ENCODE measurements at places on chromosomes 6 and 20.

GRCh38 chr20:23058240-23058639 lies 8.8 kb upstream of the THBD start:
- DNase-seq = no peak

GRCh38 chr6:20572288-20572687 lies 38.0 kb downstream of the CDKAL1 start:
- no peak for DNase-seq

GRCh38 chr6:131257104-131257503 lies 121.8 kb downstream of the AKAP7 start:
- DNase-seq = no peak

DNA sequence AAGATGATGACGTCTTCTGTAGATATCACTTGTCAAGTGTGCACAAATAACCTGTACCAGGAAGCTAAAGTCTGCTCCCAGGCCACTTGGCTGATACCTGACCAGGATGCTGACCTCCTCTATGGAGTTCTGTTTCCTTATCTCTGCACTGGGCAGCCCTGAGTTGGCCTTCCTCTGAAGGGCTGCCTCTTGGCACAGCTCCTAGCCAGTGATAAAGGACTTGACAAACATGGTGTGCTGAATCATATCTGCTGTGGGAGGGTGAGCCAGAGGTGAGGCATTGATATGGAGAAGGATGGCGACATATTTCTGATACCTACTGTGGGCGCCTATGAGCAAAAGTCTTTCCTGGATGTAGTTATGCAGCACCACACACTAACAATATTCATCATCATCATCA lies 32.8 kb upstream of the FOXA2 start:
- DNase-seq = peak; percentile 90

- no peak for DNase-seq
These were observed 1.3 kb downstream of the AVP start for GRCh38 chr20:3082955-3083952.

DNA sequence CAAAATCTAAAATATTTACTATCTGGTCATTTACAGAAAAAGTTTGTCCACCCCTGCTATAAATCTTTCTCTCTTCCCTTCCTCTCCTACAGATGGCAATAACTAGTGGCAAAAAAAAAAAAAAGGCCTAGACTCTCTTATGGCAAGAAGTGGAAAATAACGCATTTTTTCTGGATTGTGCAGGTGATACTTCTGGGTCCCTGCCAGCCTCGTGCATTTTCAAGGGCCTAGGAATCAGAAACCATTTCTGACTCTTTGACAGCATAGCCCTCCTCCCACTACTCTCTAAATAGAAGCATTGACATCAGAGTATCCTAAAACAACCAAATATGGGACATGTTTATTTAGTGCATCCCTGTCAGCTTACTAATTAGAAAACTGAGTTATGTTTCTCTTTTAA lies 251.0 kb downstream of the KHDC1L start:
- DNase-seq = no peak

- no peak for DNase-seq
These were observed 21.6 kb downstream of the KIF16B start for GRCh38 chr20:16551607-16552006.

- no peak for DNase-seq
These were observed 267.0 kb downstream of the DLL1 start for GRCh38 chr6:170023620-170024521.

GRCh38 chr20:64101731-64102621 lies 5.4 kb downstream of the NPBWR2 start:
- DNase-seq = peak; percentile 27

- DNase-seq = no peak
These were observed 38.1 kb upstream of the GCLC start for GRCh38 chr6:53582963-53583362.

DNA sequence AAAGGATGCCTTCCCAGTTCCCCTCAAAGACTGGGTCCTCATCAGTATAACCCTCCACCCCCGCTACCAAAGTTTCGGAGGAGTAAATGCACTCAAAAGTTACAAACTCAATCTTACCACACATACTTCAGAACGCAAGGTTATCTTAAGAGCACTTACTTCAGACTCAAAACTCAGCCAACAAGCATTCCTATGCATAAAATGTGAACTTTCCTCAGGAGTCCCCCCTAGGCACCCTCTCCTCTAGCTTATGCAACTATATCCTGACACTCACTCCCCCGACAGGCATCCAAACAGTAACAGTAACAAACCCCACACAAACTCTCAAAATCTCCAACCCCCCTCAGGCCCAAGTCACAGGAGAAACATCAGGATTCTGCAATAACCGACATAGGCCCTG lies 11.1 kb upstream of the ADTRP start:
- DNase-seq = no peak

GRCh38 chr6:41731561-41732086 lies 3.8 kb downstream of the TFEB start:
- DNase-seq = peak; percentile 58

DNA sequence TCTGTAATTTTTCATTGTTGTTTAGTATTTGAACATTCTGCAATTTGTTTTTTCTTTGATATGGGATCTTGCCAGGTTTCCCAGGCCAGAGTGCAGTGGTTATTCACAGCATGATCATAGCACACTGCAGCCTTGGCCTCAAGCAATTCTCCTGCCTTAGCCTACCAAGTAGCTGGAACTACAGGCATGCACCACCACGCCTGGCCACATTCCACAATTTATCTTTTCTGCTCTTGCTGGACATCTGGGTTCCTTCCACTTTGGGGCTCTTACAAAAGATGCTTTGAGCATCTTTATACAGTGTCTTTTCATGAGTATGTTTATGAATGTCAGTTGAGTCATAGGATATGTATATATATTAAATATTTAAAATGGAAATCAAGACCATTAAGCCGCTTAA lies 42.0 kb downstream of the PGM3 start:
- peak; percentile 13 for DNase-seq

- peak; percentile 87 for DNase-seq
These were observed 464.3 kb upstream of the BTBD3 start for GRCh38 chr20:11453430-11453829.

DNA sequence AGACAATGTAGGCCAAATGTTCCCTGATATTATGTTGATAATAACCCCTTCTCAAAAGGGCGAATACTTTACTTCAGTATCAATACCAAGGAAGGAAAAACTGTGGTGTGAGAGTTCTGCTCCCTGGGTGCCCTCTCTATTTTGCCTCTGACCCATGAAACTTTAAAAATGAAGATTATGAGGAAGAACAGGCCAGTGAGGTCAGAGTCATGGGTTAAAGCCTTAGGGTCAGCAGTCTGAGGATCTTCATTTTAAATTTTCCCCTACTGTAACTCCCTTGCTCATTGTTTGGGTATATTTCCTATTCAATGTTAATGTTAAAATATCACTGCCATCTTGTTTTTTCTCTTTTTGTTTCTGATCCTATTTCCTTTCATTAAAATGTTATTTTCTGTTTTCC lies 47.9 kb downstream of the PRKN start:
- DNase-seq = no peak

DNA sequence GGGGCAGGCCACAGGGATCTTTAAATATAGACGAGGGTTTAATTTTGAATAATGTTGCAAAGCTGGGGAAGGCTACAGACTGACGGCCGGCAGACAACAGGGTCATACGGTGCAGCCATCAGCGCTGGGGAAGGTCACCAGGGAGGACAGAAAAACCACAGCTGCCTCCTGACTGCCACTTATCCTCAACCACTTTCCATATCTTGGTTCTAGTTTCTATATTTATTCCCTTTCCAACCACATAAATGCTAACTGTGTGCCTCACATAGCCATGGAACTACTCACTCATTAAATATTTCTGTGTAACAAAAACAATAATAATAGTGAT lies 85.7 kb upstream of the AGPAT4 start:
- no peak for DNase-seq

GRCh38 chr6:142071981-142072380 lies 60.7 kb upstream of the GJE1 start:
- no peak for DNase-seq

DNA sequence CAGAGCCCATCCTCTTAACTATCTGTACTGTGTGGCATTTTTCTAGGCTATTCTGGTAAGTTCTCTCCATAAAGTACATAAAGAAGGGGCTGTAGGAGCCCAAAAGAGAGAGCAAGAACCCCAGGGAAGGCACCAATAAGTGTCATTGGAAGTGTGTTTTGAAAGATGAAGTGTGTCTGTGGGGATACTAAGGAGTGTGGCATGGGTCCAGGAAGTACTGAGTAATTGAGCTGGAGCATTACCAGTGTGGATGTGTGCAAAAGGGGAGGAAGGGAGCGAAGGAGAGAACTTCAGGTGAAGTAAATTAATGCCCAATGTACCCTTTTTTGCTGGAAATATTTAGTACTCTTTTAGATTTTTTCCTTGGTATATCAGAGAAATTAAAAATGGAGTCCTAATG lies 63.9 kb downstream of the KCNS1 start:
- peak; percentile 64 for DNase-seq

GRCh38 chr6:43454290-43454695 lies 1.1 kb downstream of the DLK2 start:
- DNase-seq = peak; percentile 79

- no peak for DNase-seq
These were observed 27.9 kb downstream of the SNX14 start for GRCh38 chr6:85565736-85566135.

DNA sequence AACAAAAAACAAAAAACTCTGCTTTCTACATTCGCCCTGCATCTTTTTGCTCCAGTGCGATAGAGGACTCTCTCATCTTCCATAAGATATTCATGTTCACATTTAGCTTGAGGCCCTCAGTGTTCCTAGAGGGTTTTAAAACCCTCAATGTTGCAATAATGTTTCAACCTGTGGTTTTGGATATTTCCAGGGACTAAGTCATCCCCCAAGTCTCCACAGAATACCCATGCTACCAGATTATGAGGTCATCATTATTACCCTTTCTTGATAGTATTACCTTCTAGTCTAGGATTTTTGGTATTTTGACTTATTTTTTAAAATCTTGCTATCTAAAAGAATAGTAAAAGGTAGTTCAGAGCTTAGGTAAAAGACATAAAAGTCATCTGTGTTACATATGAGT lies 480.5 kb upstream of the ID4 start:
- no peak for DNase-seq

DNA sequence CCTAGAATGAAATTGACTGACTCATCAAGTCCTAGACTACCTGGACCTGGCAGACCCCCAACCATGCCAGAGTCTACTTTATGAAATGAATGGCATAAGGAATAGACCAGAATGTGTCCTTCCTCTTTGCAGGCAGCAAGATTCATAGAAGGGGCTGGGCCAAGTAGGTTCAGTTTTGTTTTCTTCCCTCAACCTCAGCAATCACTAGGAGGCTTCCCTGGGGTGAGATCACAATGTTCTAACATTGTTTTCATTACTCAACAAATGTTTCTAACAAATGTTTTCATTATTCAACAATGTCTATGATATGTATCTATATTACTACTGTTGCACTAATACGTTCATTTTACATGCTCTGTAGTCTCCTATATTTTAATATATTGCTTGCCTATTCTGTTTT lies 8.4 kb upstream of the FAM162B start:
- no peak for DNase-seq

- no peak for DNase-seq
These were observed 5.6 kb upstream of the TFB1M start for GRCh38 chr6:155319902-155320301.

DNA sequence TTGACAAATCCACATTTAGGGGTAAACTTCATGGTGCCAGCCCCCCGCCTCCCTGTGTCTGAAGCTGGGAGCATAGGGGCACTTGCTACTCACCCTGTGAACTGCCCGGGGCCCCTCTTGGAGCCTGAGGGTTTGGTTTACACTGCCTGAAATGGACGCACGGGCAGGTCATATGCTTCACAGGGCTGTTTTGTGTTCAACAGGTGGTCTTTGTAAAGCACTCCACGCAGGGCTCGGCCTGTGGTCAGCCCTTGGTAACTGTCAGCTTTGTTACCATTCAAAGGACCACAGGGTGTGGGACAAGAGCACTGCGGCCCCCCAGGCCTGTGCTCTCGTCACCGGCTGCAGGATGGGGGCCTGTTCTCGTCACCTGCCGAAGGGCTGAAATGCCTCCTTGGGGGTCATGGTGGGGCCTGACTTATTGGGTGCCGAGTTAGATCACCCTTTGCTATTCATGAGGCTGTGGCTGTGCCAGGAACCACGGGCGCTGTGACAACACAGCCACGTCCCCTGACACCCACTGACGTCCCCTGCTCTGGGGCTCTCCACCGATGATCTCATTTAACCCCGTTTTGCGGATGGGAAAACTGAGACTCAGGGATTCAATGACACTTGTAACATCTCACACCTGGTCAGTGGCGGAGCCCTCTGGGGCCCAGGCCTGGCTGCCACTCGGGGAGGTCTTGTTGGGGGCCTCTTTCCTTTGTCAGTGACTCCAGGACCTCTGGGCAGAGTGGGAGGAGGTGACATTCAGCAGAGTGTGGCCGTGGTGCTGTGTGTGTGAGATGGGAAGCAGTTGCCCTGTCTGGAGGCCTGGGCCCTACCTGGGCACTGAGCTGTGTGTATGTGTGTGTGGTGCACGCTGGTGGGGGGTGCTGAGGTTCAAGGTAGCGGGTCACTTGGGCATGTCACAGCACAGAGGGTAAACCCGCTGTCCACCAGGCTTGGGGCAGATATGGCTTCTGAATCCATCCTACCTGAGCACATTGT lies 24.9 kb downstream of the ZBP1 start:
- DNase-seq = no peak

- peak; percentile 27 for DNase-seq
These were observed 33.5 kb upstream of the SYNCRIP start for GRCh38 chr6:85676086-85676729.

DNA sequence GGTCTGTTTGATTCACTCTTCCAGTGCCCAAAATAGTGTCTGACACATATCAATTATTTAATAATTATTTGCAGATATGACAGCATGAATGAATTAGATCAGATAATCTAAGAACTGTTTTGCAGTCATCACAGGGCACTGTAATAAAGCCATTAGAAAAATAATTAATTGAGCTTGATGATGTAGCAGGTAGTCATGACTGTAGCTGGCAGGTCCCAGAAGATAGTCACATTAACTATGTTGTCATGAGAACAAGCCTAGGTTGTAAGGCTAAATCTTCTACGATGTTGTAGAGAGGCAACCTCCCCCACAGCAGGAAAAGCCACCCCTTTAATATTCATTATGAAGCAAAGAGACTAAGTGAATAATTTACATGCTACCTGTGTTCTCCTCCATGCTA lies 243.9 kb upstream of the SPTLC3 start:
- DNase-seq = no peak

DNA sequence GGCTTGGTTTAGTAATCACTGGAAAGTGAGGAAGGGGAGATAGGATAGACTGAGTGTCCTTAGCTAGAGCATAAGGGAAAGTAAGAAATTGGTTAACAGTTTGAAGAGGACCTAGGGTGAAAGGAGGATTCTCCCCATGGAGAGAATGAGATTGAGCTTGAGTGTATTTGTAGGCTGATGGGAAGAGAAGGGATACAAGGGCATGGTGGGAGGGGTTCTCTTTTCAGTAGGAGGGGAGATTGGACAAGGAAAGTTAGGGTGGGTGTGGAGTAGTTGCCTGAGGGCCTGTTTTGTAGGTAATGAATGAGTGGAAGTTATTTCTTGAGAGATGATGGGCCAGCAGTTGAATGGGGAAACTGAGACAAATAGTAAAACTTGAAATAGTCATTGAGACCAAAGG lies 1.9 kb downstream of the TRMT11 start:
- DNase-seq = no peak

- peak; percentile 79 for DNase-seq
These were observed 68.8 kb upstream of the EPB41L1 start for GRCh38 chr20:36085686-36086267.
